NCI-H2227 treated with DMSO at 0.1 percent for 48 hours (cell line): ENCODE measurements at places on chromosomes 2 and 18.

GRCh38 chr2:142865924-142866323, 11.5 kb upstream of the KYNU start:
- no peak for DNase-seq

DNA sequence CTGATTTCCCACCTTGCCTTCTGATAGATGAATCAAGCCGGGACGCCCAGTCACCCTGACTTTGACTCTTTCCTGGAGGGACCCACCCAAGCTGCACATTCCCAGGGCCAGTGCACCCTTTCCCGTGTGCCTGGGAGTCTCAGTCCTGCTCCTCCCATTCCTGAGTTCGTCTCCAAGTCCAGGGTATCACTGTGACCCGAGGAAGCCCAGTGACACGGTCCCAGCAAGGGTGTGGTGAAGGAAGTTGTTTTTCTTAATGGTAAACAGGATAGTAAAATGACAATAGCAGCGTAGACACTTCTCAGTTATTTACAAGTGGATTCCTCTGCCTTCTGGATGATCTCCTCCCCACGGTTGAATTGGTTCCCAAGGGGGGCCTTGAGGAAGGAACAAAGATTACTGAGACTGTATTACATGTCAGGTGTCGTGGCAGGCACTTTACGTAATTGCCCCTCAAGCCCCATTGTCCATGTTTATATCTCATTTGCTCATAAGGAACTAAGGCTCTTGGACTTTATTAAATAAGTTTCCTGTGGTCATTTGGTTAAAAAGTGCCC, 123.3 kb downstream of the PRKCE start:
- DNase-seq = no peak

GRCh38 chr2:149894226-149894625, 306.7 kb upstream of the MMADHC start:
- DNase-seq = no peak

DNA sequence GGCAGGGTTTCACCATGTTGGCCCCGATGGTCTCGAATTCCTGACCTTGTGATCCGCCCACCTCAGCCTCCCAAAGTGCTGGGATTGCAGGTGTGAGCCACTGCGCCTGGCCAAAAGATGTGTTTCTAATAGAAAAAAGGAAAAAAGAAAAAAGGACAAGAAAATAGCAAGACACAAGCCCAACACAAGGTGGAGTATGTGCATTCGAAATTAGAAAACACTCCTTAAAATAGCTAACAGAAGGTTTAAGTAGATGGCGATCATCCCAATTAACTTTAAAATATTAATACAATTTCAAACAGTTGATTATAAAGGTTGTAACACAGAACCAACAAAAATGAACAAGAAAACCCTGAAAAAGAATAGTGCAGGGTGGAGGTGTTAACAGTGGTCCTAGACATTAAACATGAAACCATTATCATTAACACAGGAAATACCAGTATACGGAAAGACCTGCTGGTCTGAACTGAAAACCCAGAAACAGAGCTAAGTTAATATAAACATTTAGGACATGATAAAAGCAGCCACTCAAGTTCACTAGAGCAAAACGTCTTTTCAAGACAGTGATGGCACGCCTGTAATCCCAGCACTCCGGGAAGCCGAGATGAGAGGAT, 57.9 kb downstream of the HDLBP start:
- DNase-seq = no peak

DNA sequence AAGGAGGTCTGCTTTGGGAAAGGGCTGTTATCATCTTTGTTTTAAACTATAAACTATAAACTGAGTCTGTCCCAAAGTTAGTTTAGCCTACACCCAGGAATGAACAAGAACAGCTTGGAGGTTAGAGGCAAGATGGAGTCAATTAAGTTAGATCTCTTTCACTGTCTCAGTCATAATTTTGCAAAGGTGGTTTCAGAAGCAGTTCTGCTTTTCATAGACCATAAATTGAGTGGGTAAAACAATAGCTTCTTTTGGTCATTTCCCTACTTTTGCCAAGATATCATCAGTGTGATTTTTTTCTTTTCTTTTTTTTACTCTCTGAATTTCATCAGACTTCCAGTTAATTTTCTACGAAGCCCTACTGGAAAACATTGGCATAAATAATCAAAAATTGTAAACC, 117.0 kb downstream of the AP1S3 start:
- DNase-seq = no peak

DNA sequence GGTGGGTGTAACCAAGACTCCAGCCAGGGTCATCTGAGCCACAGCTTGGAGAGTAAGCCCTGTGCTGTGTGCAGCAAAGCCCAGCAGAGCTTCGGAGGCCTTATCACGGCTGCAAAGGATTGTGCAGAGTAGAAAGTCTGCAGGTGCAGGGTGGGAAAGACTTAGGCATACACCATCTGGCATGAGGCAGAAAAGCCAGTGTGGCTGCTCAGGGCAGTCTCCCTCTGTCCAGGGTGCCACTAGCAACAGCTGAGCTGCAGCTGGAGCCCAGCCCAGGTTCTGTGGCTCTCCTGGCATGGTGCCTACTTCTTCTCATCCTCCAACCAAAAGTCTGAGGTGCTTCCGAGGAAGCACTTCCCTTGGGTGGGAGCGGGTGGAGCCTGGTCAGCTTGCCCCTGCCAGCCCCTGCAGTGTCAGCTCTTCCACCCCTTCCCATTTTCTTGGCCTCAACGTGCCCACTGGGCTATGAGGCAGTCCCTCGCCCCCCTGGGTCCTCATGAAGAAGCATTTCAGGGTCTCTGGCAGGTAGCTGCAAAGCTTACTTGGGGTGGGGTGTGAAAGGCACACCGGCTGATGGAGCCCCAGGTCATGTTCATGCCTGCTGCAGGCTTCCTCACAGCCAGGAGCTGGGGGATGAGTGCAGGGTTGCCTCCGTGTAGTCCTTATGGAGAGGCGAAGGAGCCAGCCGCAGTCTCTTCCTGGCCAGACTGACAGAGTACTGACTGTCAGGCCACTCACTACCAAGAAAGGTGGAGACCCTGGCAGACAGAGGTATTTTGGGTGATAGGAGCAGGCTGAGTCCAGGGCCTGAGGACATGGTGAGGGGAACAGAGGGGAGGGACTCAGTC, 4.8 kb downstream of the AMER3 start:
- DNase-seq = no peak

GRCh38 chr18:31497404-31497835, 557 bp upstream of the DSG2 start:
- no peak for DNase-seq

- DNase-seq = no peak
Measured at GRCh38 chr2:85853499-85854165, 35.2 kb downstream of the ST3GAL5 start.

DNA sequence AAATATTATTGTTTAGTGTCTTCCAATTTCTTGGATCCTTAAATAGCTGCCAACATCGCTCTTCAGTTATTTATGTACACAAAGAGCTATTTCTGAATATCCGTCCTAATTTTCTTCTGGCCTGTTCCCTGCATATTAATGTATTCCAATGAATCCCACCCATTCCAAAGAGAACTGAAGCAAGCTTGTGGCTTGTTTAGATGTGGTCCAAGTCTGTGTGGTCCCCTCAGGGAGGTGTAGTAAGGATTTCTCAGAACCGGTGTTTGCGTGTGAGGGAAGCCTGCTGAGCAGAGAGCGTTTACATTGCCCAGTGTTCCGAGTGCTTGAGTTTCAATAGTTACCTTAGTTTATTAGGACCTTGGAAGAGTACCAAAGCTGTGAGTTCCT, 25.1 kb upstream of the IL1R1 start:
- no peak for DNase-seq

- no peak for DNase-seq
Measured at GRCh38 chr2:27621524-27621923, 7.3 kb downstream of the CCDC121 start.

DNA sequence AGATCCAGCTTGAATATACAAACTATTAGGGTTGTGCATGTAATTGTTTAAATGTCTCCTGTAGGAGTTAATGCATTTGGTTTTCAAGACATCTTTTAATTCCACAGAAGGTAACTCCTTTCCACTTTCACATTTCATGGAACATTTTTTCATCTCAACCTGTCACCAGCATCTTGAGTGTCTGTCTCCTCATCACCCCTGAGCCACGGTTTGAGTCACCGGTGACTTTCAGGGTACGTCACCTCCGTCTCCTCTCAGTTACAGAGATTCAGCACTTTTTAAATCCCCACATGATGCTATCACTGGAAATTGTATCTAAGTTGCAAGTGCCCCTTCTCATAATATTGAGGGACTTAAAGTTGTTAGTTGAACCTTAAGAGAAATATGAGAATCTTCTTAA, 25.3 kb downstream of the GPR55 start:
- no peak for DNase-seq

DNA sequence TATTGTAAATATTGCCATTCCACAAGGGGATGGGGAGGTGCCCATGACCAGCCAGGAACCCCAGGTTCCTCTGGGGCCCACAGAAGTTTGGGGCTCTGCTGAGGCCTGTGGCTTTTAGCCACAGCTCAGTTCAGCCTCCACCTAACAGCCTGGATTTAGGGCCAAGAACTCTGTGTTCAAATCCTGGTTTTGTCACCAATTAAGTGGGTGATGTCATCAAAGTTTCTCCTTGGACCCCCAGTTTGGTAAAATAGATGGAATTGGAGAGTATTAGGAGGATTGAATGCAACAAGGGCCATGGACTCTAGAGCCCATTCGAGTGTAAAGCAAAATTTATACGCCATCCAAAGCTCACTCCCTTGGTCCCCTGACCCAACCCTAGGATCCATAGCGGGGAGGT, 3.2 kb upstream of the FEV start:
- DNase-seq = no peak

GRCh38 chr2:7867867-7868266, 814.0 kb upstream of the ID2 start:
- DNase-seq = no peak

- no peak for DNase-seq
Measured at GRCh38 chr2:196610796-196611195, 28.7 kb upstream of the CCDC150 start.

- no peak for DNase-seq
Measured at GRCh38 chr18:50586710-50587109, 26.8 kb downstream of the MAPK4 start.

DNA sequence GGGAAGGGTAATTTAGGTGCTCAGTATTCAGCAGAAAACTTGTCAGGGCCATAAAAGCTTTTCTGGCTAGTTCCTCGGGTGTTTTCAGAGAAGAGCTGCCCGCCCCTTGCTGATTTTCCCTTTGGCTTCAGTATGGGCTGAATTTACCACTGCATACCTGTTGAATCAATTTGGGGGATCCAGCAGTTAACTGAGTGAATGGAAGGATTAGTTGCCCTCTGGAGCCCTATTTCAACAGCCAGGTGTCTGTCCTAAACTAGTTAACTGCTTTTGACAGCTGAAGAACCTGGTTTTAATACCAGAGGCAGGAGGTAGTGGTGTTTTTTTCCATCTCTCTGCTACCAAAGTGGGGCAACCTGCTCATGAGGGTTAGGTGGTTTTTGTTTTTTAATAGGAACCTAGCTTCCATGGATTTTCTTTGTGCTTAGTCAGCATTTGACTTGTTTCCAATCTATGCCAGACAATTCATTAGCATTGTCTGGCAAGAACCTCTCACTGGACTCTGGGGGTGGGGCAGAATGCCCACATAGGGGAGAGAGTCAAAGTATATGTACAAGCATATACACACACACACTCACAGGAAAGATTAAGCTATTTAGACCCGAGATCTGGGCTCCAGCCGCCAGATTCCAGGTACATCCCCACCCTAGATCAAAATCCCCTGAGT, 166.5 kb upstream of the SIX3 start:
- no peak for DNase-seq

- no peak for DNase-seq
Measured at GRCh38 chr2:25582077-25582830, 91.1 kb downstream of the DTNB start.

DNA sequence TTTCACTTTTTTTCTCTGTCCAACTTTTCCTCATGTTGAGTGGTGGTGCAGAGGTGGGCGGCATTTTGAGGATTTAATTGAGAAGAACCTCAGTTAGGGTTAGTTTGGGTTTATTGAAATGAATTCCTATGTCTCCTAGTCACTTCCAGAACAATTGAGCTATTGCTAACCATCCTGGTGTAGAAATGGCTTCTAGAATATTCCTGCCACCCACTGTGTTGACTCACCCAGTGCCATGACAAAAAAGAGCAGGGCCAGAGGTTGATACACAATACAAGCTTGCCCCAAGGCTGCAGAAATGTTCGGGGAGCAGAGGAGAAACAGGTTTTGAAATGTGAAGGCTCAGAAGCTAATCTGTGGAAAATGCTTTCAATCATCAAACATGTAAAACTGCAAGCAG, 167.1 kb upstream of the TRIB2 start:
- DNase-seq = no peak

GRCh38 chr2:226981791-226982326, 146.0 kb downstream of the RHBDD1 start:
- DNase-seq = peak; percentile 39

- no peak for DNase-seq
Measured at GRCh38 chr2:16978301-16978700, 312.7 kb upstream of the CYRIA start.

DNA sequence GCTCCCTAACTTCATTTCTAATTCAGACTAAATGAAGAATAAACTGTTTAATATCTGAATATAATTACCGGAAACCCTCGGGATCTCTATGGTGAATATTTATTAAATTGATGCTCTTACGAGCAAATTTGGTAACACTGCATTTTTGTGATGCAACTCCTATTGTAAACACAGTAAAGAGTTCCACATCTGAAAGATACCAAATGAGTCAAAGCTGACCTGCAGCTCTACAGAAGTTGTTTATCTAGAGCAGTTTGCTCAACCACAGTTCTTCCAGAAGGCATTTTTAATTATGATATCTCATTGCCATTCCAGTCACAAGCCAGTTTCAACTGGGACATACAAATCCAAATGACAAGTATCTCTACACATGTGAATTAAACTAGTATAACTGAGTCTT, 129.7 kb downstream of the PKP4 start:
- DNase-seq = no peak

- DNase-seq = no peak
Measured at GRCh38 chr2:118269408-118270051, 181.3 kb downstream of the INSIG2 start.

GRCh38 chr2:159073256-159073655, 104.8 kb downstream of the TANC1 start:
- DNase-seq = no peak

DNA sequence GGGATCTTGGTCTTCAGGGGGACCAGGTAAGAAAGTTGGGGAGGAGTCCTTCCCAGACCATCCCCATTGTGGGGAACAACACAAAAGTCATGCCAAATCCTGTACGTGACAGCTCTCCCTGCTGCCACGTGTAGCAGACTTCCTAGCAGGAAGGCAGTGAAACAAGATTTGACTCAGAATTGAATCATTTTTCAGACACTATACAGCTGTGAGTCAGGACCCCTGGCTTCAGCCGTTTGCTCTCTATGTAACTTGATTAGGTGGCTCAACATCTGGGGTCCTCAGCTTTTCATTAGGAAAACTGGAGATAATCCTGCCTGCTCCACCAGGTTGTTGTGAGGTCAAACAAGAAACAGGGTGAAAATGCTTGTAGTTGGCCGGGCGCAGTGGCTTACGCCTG, 32.9 kb upstream of the PDCL3 start:
- DNase-seq = no peak

- DNase-seq = no peak
Measured at GRCh38 chr18:986552-986951, 81.9 kb downstream of the ADCYAP1 start.

- no peak for DNase-seq
Measured at GRCh38 chr2:45797451-45798230, 146.2 kb downstream of the PRKCE start.
